ENCODE measurements at places on chromosomes 7 and 10. TPM values are rescaled to one million over a fixed set of nuclear protein-coding genes. Genes with fewer than 3 reads are reported as not detected.

GRCh38 chr10:21520949-21521348 is 4.5 kb downstream of the SKIDA1 start:
- no peaks in the 10 kb centered on the region for H3K27me3 ChIP-seq
- DNase-seq, result no peak
- H3K4me3 ChIP-seq, result no peak overlapping the region

Gene C7orf33
- not detected for polyA plus RNA-seq

Gene CHCHD1
- polyA plus RNA-seq, result 8.8 TPM

- H3K27me3 ChIP-seq, result no peaks in the 10 kb centered on the region
- H3K36me3 ChIP-seq, result no peaks in the 10 kb centered on the region
- peaks cover 13% of the 10 kb centered on the region for H3K4me1 ChIP-seq
- no peak overlapping the region for H3K4me3 ChIP-seq
- DNase-seq, result no peak
- H3K27ac ChIP-seq, result no peak overlapping the region
These were observed 3.9 kb upstream of the TOMM7 start for GRCh38 chr7:22826593-22826992.

- no peak for DNase-seq
- no peaks in the 10 kb centered on the region for H3K36me3 ChIP-seq
- no peak overlapping the region for H3K27ac ChIP-seq
- H3K27me3 ChIP-seq, result no peaks in the 10 kb centered on the region
- no peak overlapping the region for H3K4me3 ChIP-seq
These were observed 40.5 kb upstream of the RABGEF1 start for GRCh38 chr7:66699998-66700397.
